T-helper 17 cell (primary cell): ENCODE measurements at places on chromosomes 2 and 18. TPM values are rescaled to one million over a fixed set of nuclear protein-coding genes. Genes with fewer than 3 reads are reported as not detected.

TCF23 gene
- total RNA-seq: not detected

HOXD13 gene
- total RNA-seq: not detected

CNDP1 gene
- total RNA-seq: 0.23 TPM

AFF3 gene
- 6.5 TPM for total RNA-seq

- DNase-seq: no peak
These were observed 487.5 kb downstream of the IRS1 start for GRCh38 chr2:226312155-226312554.

DNA sequence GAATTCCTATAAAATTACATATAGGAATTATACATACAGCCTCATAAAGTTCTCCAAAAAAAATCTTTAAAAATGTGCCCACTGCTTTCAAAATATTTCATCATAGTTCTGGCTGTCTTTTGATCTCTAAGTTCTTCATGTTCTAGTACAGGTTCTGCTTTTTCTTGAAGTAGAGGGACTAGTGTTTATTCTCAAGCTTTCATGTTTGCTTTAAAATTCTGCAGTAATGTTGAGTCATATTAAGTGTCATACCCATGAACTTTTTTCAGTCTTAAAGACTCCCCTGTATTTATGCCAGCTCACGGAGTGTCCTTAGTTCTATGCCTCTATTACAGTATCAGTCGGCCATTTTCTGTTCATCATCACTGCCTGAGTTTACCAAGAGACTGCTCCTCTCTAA lies 54.8 kb upstream of the CCDC141 start:
- DNase-seq: no peak

DNA sequence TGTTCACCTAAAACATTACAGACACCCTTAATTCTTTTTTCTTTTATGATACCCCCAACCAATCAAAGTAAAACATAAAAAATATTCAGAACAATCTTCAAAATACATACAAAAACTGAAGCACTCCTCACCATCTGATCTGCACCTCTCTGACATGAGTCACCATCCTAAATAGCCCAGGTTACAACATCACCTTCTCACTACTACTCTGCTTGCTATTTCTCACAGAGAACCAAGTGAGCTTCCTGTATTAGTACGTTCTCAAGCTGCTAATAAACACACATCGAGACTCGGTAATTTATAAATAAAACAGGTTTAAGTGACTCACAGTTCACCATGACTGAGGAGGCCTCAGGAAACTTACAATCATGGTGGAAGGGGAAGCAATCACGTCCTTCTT lies 183.5 kb downstream of the CBLN2 start:
- no peak for DNase-seq

- DNase-seq: no peak
These were observed 28.4 kb downstream of the CNRIP1 start for GRCh38 chr2:68291314-68291713.

GRCh38 chr18:72091369-72091768 lies 452.8 kb downstream of the CBLN2 start:
- DNase-seq: no peak

- DNase-seq: no peak
These were observed 377.1 kb upstream of the SLC39A10 start for GRCh38 chr2:195279840-195280427.

- DNase-seq: no peak
These were observed 170.5 kb downstream of the TGIF1 start for GRCh38 chr18:3620146-3621119.
